ENCODE measurements at places on chromosomes 7 and 10. TPM values are rescaled to one million over a fixed set of nuclear protein-coding genes. Genes with fewer than 3 reads are reported as not detected.
A peak's percentile ranks its signal among the peaks of the same experiment; 100 is the strongest.

- no peak for DNase-seq
- H3K4me3 ChIP-seq: no peak overlapping the region
- H3K27ac ChIP-seq: no peak overlapping the region
- H3K4me1 ChIP-seq: no peaks in the 10 kb centered on the region
Measured at GRCh38 chr10:58435297-58435985, 50.2 kb downstream of the TFAM start.

- H3K36me3 ChIP-seq: no peaks in the 10 kb centered on the region
- no peak for DNase-seq
- no peaks in the 10 kb centered on the region for H3K4me1 ChIP-seq
- no peak overlapping the region for H3K27ac ChIP-seq
Measured at GRCh38 chr10:97969538-97970079, 60.8 kb downstream of the CRTAC1 start.

DNA sequence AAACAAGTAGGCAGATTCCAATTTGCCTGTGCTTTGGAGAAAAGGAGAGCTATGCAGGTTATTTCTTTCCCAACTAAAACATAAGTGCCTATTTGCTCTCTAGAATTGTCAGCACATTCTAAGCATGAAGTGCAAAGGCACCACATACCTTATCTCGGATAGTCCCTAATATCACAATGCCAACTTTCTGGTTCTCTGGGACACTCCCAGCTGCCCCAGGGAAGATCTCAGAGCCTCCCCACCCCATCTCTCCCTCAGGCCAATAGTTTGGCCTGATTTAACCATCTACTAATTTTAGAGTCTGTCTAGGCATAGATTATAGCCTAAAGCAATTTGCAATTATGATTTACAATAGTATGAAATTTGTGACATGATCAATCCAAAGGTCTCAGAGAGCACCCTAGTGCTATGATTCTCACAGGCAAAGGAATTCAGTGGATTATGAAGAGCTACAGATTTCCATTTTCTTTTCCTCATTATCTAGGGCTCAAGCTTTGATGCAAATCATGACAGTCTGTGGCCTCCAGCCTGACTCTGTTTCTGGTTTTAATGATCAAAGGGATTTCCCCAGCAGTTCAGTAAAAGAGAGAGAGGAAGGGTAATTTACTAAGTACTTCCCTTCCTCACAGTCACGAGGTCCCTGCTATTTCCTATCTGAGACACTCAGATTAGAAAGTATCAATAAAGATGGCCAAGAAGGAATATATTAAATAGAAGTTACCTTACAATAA is 29.0 kb upstream of the IL6 start:
- no peak overlapping the region for H3K27ac ChIP-seq
- no peaks in the 10 kb centered on the region for H3K36me3 ChIP-seq
- DNase-seq: no peak
- no peak overlapping the region for H3K4me3 ChIP-seq

GRCh38 chr10:109247814-109248213 is 675.5 kb downstream of the XPNPEP1 start:
- no peak overlapping the region for H3K27ac ChIP-seq
- H3K4me1 ChIP-seq: no peaks in the 10 kb centered on the region
- no peak overlapping the region for H3K4me3 ChIP-seq

GRCh38 chr7:28442540-28443420 is 30.5 kb downstream of the CREB5 start:
- no peaks in the 10 kb centered on the region for H3K4me1 ChIP-seq
- no peak overlapping the region for H3K4me3 ChIP-seq
- H3K27me3 ChIP-seq: no peaks in the 10 kb centered on the region
- H3K27ac ChIP-seq: no peak overlapping the region
- DNase-seq: no peak
- no peaks in the 10 kb centered on the region for H3K36me3 ChIP-seq

GRCh38 chr7:12571691-12572090 is 1.2 kb downstream of the SCIN start:
- no peaks in the 10 kb centered on the region for H3K27me3 ChIP-seq
- H3K36me3 ChIP-seq: no peaks in the 10 kb centered on the region
- H3K4me3 ChIP-seq: no peak overlapping the region
- H3K27ac ChIP-seq: no peak overlapping the region

GRCh38 chr7:36366005-36366717 is 23.5 kb upstream of the ANLN start:
- H3K36me3 ChIP-seq: no peaks in the 10 kb centered on the region
- peak overlapping the region; percentile 72 for H3K27ac ChIP-seq
- H3K4me1 ChIP-seq: no peaks in the 10 kb centered on the region
- H3K4me3 ChIP-seq: peak overlapping the region; percentile 70

GRCh38 chr10:124691421-124692099 is 52.6 kb downstream of the FAM53B start:
- no peaks in the 10 kb centered on the region for H3K36me3 ChIP-seq
- no peaks in the 10 kb centered on the region for H3K27me3 ChIP-seq
- H3K4me3 ChIP-seq: no peak overlapping the region
- DNase-seq: no peak
- H3K4me1 ChIP-seq: no peaks in the 10 kb centered on the region
- no peak overlapping the region for H3K27ac ChIP-seq

DNA sequence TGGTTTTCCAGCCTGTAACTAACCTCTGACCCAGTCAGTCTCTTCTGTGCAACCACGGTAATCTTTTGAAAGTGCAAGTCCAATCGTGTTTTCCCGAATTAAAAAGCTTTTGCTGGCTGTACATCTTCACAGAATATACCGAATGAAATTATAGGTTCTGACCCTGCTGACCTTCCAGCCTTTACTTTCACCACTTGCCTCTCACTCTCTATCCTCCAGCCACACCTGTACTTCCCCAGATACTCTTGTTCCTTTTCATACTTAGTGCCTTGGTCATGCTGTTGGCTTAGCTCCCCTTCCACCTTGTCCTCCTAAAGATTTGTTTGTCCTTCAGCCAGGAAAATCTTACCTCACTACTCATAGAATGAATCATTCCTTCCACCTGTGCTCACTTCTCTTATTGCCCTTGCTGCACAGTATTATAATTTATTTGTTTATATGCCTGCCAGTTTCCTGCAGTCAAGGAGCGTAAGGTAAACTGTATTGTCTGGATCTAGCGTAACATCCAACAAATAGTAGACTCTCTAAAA is 2.3 kb upstream of the PNPLA8 start:
- no peak for DNase-seq
- no peak overlapping the region for H3K27ac ChIP-seq
- H3K27me3 ChIP-seq: no peaks in the 10 kb centered on the region
- no peaks in the 10 kb centered on the region for H3K36me3 ChIP-seq

GRCh38 chr10:103657061-103657591 is 163.6 kb downstream of the NEURL1 start:
- no peak overlapping the region for H3K27ac ChIP-seq
- no peak for DNase-seq
- H3K27me3 ChIP-seq: no peaks in the 10 kb centered on the region
- no peaks in the 10 kb centered on the region for H3K4me1 ChIP-seq

DNA sequence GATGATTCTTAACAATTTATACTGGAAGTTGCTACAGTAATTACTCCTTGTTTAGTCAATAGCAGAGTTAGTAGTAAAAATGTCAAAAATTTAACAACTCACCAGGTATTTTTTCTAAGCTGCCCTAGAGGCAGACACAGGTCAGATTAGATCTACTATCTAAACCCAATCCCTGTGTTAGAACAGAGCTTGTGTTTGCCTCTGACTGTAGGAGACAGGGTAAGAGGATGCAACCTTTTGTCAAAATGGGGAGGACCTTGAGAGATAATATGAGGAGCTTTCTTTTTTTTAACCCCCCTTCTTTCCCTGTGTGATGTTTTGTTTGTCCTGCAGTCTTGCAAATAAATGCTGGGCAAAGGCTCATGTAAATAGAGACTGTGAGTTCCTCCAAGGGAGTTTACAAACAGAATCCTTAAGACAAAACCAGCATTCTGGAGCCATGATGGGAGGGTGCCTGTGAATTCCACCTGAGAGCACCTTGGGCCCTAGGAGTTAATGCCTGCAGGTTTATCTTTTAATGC is 353.1 kb downstream of the GATA3 start:
- no peak for DNase-seq
- no peaks in the 10 kb centered on the region for H3K27me3 ChIP-seq
- H3K4me3 ChIP-seq: no peak overlapping the region
- no peaks in the 10 kb centered on the region for H3K36me3 ChIP-seq

DNA sequence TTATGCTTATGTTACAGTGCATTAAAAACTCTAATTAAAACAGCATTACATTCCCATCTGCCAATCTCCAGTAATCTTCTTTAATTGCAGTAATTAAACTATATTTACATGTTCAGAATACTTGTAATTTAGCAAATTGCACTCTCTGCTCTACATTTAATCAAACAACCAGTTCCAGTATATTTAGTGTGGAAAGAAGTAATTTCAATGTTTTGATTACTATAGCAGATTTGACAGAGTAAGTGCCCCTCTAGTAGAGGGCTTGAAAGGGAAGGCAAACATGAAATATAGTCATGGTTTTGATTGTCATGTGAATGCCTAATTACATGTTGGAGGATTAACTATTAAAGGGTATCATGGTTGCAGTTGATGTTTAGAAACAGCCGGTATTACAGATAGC is 739.7 kb downstream of the AUTS2 start:
- no peaks in the 10 kb centered on the region for H3K27me3 ChIP-seq
- H3K4me1 ChIP-seq: no peaks in the 10 kb centered on the region
- H3K36me3 ChIP-seq: no peaks in the 10 kb centered on the region
- DNase-seq: no peak
- no peak overlapping the region for H3K4me3 ChIP-seq

- H3K4me3 ChIP-seq: peak overlapping the region; percentile 80
- no peaks in the 10 kb centered on the region for H3K4me1 ChIP-seq
- H3K27me3 ChIP-seq: no peaks in the 10 kb centered on the region
Measured at GRCh38 chr7:27164367-27165088, 809 bp downstream of the HOXA9 start.

DNA sequence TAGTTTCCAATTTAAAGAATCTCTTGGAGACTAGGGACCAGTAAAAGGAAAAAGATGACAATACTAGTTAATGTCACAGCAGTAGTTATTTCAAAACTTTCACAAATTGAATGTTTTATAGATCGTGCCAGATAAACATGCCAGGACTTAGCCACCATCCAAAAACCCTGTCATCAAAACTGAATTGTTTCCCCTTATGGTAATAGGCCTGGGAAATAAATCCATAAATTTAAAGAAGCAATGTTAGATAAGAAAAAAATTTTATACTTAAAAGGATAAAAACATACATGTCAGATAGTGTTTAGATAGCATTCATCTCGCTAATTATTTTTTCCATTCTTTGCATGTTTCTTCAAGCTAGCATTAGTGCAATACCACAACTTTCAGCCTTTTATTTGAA is 71.2 kb downstream of the SUGCT start:
- no peak overlapping the region for H3K27ac ChIP-seq
- H3K36me3 ChIP-seq: no peaks in the 10 kb centered on the region
- DNase-seq: no peak
- H3K4me3 ChIP-seq: no peak overlapping the region

- no peaks in the 10 kb centered on the region for H3K27me3 ChIP-seq
- H3K36me3 ChIP-seq: no peaks in the 10 kb centered on the region
- no peak overlapping the region for H3K27ac ChIP-seq
- no peaks in the 10 kb centered on the region for H3K4me1 ChIP-seq
Measured at GRCh38 chr7:86942995-86943394, 116.5 kb downstream of the ELAPOR2 start.

GRCh38 chr7:133275008-133275407 is 22.1 kb downstream of the EXOC4 start:
- H3K4me1 ChIP-seq: no peaks in the 10 kb centered on the region
- H3K27ac ChIP-seq: no peak overlapping the region
- no peaks in the 10 kb centered on the region for H3K27me3 ChIP-seq
- no peak overlapping the region for H3K4me3 ChIP-seq
- no peaks in the 10 kb centered on the region for H3K36me3 ChIP-seq

DNA sequence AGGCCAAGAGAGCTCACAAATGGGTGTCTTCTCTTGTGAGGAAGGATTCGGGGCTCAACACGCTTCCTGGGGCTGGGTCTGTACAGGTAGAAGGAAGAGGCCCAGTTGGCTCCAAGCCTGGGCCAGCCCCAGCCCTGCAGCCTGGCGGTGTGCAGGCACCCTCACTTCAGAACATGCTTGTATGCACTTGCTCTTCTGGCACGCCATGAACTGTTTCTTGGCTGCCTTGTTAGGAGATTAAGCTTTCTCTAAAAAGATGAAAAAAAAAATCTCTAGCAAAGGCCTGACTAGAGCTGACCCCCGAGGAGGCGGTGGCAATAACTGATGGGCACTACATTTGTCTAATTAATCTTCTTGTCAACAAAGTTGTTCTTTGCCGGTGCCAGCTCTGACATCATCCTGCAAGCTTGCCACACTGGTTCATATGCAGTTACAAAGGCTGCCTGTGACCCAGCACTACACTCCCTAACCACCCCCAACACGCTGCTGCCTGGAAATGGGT is 94.7 kb downstream of the WDR11 start:
- no peak overlapping the region for H3K4me3 ChIP-seq
- peaks cover 10% of the 10 kb centered on the region for H3K4me1 ChIP-seq
- no peaks in the 10 kb centered on the region for H3K27me3 ChIP-seq
- H3K36me3 ChIP-seq: no peaks in the 10 kb centered on the region
- peak; percentile 92 for DNase-seq

DNA sequence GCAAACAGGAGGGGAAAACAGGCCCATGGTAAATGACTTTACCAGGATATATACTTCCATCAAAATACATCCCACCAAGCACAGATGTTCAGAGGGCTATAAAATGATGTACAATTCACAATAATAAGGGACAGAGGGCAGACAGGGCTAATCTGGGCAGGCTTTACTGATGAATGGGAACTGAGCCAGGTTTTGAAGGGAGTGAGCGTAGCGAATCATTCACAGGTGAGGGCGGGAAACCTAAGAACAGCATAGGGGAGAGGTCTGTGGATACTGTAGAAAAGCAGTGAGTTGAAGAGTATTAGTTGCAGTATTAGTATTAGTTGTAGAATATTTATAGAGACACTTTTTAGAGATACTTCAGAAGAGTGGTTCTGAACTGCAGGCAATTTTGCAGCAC is 180.8 kb downstream of the JAZF1 start:
- no peaks in the 10 kb centered on the region for H3K27me3 ChIP-seq
- no peak overlapping the region for H3K27ac ChIP-seq
- DNase-seq: no peak
- no peak overlapping the region for H3K4me3 ChIP-seq
- H3K36me3 ChIP-seq: no peaks in the 10 kb centered on the region
- peaks cover 8% of the 10 kb centered on the region for H3K4me1 ChIP-seq

DNA sequence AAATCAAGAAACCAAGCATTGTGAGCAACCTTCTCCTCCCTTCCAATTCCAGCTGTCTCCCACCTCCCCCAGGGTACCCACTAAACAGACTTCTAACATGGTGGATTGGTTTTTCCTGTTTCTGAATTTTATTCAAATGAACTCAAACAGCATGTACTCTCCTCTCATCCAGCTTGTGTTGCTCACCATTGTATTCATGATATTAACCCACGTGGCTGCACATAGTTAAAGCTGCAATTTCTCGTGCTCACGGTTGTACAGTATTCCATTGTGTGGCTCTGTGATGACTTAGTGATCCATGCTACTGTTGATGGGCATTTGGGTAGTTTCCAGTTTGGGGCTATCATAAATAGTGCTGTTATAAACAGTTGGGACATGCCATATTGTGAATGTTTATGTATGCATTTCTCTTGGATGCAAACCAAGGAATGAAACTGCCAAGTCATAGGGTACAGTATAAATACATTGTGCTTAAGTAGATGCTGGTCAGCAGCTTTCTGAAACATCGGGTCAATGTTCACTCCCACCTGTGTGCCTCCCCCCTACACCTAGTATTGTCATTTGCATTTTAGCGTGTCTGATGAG is 124.3 kb downstream of the CACNB2 start:
- H3K4me1 ChIP-seq: no peaks in the 10 kb centered on the region
- no peak for DNase-seq
- H3K27ac ChIP-seq: no peak overlapping the region
- no peaks in the 10 kb centered on the region for H3K36me3 ChIP-seq

PAX4 gene
- total RNA-seq: not detected

NPY4R2 gene
- 5.6 TPM for total RNA-seq

EVX1 gene
- 5.1 TPM for total RNA-seq

GPR15LG gene
- total RNA-seq: not detected

LRRD1 gene
- not detected for total RNA-seq
